ENCODE measurements at places on chromosomes 12 and 14.

DNA sequence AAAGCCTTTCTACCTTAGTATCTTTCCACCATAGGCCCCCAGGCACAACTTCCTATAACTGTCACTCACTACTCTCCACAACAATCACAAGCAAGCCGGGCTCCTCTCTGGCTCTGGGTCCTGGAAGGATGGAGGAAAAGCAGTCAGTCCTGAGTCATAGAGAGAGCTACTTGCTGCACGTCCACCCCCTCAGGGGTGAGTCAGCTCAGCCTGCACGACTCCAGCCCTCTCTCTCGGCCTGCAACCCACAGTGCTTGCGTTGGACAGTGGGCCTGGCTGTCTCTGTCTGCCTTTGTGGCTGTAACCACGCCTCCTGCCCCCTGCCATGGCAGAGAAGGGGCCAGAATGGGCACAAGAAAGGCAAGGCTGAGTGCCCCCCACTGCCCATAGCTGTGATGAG is 154.1 kb upstream of the FKBP4 start:
- no peak for DNase-seq

DNA sequence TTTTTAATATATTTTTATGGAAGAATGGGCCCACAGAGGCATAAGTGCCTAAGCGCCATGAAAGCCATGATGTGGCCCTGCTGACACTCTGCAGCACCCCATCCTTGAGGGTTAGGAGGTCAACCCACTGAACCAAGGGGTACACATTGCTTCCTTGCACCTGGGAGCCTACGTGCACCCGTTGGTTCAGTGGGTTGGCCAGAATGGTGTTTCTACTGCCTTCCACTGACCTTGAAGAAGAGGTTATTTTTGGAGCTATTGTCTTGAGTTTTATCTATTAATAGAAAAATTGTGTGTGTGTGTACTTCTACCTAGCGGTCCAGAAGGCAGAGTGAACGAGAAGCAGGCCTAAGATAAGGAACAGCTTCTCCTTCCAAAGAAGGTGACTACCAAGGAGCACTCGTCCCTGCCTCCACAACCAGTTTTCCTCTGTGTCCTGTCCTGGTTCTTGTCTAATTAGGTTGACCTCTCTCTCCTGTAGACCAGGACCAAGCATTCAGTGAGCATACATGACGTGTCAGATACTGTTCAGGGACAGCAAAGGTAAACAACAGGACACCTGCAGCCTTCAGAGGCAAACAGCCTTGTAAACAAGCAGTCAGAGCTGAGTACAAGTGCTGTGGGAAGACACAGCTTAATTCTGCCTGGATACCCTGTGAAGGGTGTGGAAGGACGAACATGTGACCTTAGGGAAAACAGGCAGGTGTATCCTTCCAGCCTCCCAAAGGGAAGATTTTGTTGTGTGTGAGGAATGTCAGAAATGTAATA is 30.4 kb upstream of the PLEK2 start:
- DNase-seq: no peak

DNA sequence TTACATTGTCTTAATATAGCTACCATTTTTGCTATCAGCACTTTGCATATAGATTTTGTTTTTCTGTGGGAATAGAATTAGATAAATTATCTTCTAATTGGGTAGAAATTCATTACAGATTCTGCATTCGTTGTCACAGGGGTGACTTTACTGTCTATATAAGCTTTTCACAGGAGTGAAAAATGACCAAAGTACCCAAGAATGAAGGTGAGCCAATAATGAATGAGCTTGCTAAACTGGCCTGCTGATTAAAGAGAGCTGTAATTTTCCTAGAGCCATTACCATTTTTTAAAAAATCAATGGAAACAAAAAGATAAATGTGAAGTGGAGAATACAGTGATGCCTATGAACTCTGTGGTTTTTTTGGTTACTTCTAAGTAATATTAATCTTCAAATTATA is 504.6 kb downstream of the RPL10L start:
- no peak for DNase-seq

DNA sequence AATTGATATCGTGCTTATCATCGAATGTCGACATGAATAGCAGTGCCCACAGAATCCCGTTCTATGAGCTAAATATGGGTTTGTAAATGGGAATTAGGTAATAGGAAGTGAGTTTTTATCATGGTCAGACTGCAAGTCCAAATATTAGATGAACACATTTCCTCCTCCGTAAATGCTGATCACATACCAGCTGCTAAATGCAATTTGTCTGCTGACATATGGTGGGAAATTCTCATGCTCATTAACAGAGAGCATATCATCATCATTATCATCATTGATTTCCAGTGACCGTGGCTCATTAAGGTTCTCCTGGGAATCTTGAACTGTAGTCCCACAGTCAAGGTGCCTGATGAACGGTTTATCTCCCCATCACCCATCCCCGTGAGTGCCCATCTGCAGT is 998.8 kb upstream of the TMEM132C start:
- DNase-seq: no peak

- no peak for DNase-seq
Observed at GRCh38 chr12:100027671-100028070, 42.9 kb upstream of the ANKS1B start.

- no peak for DNase-seq
Observed at GRCh38 chr12:110345963-110346362, 57.5 kb downstream of the ANAPC7 start.

DNA sequence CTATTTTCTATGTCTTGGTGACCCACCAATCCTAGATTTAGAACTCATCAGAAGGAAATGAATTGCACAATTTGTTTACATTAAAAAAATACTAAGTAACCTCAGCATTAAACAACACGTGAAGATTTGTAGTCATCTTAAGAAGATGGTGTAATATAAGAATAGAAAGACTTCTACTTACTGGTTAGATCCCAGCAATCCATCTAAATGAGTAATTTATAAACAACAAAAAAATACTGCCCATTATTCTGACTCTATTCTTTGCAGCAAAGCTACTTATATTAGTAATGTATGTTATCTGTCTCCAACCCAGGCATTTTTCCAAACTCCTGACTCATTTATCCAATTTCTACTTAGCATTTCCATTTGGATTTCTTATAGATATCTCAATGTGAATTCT is 67.8 kb downstream of the CD163L1 start:
- DNase-seq: no peak

- DNase-seq: no peak
Observed at GRCh38 chr14:58792416-58792815, 154.7 kb downstream of the DACT1 start.
